ENCODE measurements at places on chromosomes 12 and 14.

GRCh38 chr14:72941286-72941985 lies 15.2 kb downstream of the DCAF4 start:
- no peak for DNase-seq

- DNase-seq: no peak
Measured at GRCh38 chr12:115324949-115325593, 641.1 kb upstream of the TBX3 start.

DNA sequence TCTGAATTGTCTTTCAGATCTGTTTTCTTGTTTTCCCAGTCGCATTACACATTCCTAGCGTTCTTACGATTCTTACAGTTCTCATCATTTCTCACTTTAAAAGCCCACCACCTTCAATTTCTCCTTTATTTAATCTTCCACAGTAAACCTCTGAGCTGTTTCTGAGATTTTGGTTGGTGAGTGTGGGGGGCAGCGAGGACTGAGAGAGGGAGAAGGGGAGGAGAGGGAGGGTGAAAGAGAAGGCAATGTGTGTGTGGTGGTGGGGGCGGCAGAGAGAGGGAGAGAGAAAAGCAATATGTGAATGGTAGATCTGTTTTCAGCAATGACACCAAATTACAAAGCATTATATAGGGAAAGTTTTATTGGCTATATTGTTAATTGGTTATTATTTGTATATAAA lies 282.6 kb downstream of the SOX5 start:
- no peak for DNase-seq

GRCh38 chr14:101595887-101596721 lies 34.8 kb downstream of the DIO3 start:
- peak; percentile 33 for DNase-seq

GRCh38 chr12:71478270-71478669 lies 38.7 kb downstream of the LGR5 start:
- no peak for DNase-seq

Measured in CD4-positive, alpha-beta T cell treated with Interleukin-12 subunit alpha and Interleukin-12 subunit beta, for 1 hour (primary cell).